T-helper 17 cell (primary cell): ENCODE measurements at places on chromosomes 13 and 19.

GRCh38 chr19:41437944-41438574, 1.7 kb downstream of the DMAC2 start:
- DNase-seq: no peak

DNA sequence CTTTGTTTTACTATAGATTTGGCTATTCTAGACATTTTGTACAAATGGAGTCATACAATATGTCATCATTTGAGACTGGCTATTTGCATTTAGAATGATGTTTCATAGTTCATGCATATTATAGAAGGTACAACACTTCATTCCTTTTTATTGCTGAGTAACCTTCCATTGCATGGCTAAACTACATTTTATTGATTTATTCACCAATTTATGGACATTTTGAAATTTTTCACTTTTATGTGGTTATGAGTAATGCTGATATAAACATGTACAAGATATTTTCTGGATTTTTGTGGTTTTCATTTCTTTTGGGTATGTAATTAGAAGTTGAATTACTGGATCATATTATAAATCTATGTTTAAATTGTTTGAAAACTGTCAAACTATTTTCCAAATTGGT, 710.3 kb upstream of the SLITRK5 start:
- no peak for DNase-seq

DNA sequence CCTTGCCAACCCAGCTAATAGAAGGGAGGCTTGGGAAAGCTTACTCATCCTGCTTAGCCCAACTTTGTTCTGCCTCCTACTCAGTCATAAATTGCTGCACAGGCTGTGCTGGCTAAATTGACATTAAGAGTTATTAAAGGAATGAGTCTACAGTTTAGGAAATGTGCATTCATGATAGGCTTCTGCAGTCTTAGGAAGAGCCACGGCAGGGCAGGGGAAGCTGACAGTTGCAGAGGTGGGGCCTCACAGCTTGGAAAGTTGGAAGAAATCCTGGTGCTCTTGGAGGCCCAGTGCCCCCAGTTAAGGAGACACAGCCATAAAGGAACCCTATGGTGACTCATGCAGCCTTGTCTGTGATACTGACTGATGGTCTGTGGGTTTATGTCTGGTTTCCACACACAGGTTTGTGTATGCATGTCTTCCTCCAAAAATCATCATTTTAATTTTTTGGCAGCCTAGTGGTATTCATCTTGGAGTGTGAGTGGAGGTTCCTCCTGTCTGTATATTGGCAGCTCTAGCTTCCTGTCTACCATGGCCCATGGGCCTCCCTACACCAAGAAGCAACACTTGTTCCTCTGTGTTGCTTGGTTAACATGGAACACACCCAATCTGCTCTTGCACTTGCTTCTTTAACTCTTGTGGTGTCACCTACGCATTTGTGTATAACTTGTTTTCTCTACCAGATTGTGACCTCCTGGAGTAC, 135.0 kb upstream of the KL start:
- no peak for DNase-seq

- no peak for DNase-seq
Observed at GRCh38 chr19:48367855-48368254, 3.7 kb downstream of the SYNGR4 start.

- DNase-seq: no peak
Observed at GRCh38 chr13:38657191-38657590, 29.7 kb upstream of the FREM2 start.

GRCh38 chr13:74644229-74644628, 510.0 kb upstream of the KLF12 start:
- no peak for DNase-seq

- no peak for DNase-seq
Observed at GRCh38 chr13:102405499-102406100, 3.8 kb upstream of the FGF14 start.
